Stimulated activated memory B cell treated with anti-CD40 and anti-IgM and Interleukin-4, amounts not matched to agents 10 μg/mL and 1 μg/mL and 100 μg/mL, for 72 hours (primary cell): ENCODE measurements at places on chromosomes 1 and 21.

- ATAC-seq: peak; percentile 41
These were observed 32.2 kb upstream of the GADD45A start for GRCh38 chr1:67652800-67653199.

- no peak for ATAC-seq
These were observed 26.3 kb downstream of the AGRN start for GRCh38 chr1:1046243-1046642.

DNA sequence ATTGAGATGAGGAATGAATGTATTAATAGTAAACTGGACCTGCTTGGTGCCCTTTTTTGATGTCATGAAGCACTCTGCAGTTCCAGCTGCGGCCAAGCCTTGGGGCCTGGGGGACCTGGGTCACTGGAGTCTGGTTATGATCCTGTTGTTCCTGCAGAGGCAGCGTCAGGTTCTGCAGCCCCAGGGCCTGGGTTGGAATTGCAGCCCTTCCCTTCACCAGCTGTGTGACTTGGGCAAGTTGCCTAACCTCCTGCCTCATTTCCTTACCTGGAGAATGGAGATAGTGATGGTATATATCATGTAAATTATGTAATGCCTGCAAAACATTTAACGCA is 9.1 kb upstream of the ATP5PO start:
- no peak for ATAC-seq

- no peak for ATAC-seq
These were observed 30.3 kb upstream of the USP1 start for GRCh38 chr1:62406576-62406975.

GRCh38 chr1:173134029-173134428 is 73.1 kb downstream of the TNFSF4 start:
- ATAC-seq: no peak

DNA sequence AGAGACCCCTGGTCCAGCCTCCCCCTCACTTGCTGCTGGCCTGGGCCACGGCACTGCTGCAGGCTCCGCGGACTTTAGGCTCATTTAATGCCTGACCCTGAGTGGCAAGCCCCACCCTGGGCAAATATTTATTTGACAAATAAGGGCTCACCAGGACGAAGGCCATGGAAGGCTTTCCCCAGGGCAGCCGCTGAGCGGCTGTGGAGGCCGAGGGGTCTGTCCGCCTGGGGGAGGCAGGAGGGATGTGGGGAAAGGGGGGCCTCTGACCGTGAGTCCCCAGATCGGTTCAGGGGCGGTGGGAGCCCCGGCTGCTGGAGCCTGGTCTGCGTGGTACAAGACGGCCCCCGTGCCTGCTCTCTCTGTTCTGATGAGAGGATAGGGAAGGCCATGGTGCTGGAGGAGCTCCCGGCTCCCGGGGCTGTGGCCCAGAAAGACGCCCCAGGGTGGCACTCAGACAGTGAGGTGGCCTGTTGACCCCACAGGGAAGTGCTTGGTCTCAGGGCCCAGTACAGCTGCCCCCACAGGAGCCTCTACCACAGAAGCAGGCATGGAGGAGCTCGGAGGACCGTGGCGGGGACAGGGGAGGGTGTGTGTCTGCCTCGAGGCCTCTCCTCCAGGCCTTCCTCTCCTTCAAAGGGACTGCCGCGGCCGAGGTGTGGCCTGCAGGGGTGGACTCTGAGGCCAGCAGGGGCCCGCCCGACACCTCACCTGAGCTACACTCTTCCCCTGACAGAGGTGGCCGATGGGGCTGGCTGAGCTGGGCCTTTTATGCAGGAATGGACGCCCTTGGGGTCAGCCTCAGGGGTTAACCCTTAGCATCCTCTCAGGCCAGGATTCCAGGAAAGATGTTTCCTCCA is 9.1 kb upstream of the C1orf159 start:
- no peak for ATAC-seq
